ENCODE measurements at places on chromosomes 2 and 18. TPM values are rescaled to one million over a fixed set of nuclear protein-coding genes. Genes with fewer than 3 reads are reported as not detected.

CDKL4 gene
- polyA plus RNA-seq = 0.60 TPM

C2orf78 gene
- 0.02 TPM for polyA plus RNA-seq

OBSL1 gene
- 93.0 TPM for polyA plus RNA-seq

RNF103 gene
- polyA plus RNA-seq = 7.0 TPM

CPO gene
- not detected for polyA plus RNA-seq

SIX2 gene
- 0.76 TPM for polyA plus RNA-seq

RBM45 gene
- polyA plus RNA-seq = 7.0 TPM

USP40 gene
- 36.8 TPM for polyA plus RNA-seq

SETBP1 gene
- 3.1 TPM for polyA plus RNA-seq

Measured in SK-N-SH (cell line).